ENCODE measurements at places on chromosomes 12 and 14. TPM values are rescaled to one million over a fixed set of nuclear protein-coding genes. Genes with fewer than 3 reads are reported as not detected.

FGF23 gene
- not detected for total RNA-seq

LRTM2 gene
- total RNA-seq = not detected

SMIM41 gene
- 1.5 TPM for total RNA-seq

OR6C4 gene
- total RNA-seq = not detected

- DNase-seq = no peak
Measured at GRCh38 chr12:6420364-6420763, 24.4 kb upstream of the CD27 start.

DNA sequence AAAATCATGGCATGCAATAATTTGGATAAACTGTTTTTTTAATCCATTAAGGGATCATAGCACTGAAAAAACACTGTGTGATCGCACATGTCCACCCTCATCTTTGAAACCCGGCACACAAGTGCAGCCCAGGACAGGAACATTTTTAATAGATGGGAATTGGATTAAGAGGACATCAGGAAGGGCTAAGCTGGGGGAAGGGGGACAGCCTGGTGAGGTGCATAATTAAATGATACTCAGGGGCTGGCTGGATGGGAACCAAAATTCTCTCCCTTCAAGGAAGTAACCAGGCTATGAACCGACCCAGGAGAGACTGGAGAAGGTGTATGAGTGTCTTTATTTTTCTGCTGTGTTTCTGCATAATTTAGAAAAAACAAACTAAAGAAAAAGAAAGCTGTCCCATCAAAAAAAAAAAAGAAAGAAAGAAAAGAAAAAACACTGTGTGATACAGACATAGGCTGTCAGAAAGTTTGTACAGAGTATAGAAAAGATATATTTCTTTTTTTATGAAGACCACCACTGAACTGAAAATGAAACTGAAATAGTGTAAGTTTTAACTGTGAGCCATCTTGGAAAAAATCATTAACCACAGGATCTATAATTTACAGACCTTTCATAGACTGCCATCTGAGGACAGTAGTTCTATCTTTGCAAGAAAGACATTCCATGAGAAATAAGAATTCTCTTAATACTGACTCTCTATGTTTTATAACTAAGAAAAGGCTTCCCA, 75.1 kb upstream of the SLC38A4 start:
- no peak for DNase-seq

DNA sequence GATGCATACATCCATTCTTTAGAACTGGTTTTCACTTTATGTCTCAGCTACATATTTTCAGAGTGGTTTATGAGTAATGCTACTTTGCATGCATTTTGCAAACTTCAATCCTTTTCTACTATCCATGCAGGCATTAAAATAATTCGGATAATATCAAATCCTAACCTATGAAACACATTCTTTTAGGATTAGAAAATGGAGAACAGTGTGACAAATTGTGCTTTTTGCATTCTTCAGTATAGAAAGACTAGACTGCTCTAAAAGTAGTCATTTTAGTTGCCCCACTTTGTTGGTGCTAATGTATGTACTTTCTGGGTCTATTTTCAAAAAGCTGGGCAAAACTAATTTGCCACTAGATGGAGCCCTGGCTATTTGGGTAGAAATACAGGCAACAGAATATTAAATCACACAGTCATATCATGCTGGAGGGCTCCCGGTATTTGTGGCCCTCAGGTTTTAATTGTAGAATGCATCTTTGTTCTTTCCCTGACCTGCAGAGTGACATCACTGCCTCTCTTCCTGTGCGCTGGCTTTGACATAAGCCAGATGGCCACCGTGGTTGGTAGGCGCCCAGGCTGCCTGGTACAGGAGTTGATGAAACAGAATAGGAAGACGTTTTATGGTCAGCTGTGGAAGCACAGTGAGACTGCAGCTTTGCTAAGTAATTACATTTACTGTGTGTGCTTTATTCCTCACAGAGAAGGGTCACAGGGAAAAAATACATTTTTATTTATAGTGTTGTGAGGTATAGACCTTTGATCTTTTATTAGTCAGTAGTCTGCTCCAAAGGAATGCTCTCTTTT, 28.1 kb downstream of the MSRB3 start:
- no peak for DNase-seq

DNA sequence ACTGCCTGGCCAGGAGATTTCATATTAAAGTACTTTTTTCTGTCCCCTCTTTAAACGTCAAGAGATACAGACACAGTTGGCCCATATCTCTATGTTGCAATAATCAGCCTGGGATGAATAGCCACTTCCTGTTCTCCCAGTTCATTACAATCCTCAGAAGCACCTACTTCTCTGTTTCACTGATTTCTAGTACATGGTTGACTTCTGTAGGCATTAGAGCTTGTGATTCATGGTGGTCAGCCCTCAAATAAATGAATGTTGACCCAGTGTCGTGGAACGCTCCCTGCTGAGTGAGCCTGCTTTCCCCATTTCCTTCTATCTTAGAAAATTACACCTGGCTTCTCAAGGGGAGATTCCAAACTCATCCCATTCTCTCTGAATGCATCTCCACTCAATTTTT, 416.7 kb downstream of the PDZRN4 start:
- DNase-seq = no peak

- DNase-seq = no peak
Measured at GRCh38 chr14:30295980-30296379, 263.0 kb upstream of the G2E3 start.

GRCh38 chr14:100096656-100097055, 31.4 kb downstream of the EVL start:
- no peak for DNase-seq

GRCh38 chr14:70887207-70887681, 20.0 kb upstream of the PCNX1 start:
- no peak for DNase-seq

DNA sequence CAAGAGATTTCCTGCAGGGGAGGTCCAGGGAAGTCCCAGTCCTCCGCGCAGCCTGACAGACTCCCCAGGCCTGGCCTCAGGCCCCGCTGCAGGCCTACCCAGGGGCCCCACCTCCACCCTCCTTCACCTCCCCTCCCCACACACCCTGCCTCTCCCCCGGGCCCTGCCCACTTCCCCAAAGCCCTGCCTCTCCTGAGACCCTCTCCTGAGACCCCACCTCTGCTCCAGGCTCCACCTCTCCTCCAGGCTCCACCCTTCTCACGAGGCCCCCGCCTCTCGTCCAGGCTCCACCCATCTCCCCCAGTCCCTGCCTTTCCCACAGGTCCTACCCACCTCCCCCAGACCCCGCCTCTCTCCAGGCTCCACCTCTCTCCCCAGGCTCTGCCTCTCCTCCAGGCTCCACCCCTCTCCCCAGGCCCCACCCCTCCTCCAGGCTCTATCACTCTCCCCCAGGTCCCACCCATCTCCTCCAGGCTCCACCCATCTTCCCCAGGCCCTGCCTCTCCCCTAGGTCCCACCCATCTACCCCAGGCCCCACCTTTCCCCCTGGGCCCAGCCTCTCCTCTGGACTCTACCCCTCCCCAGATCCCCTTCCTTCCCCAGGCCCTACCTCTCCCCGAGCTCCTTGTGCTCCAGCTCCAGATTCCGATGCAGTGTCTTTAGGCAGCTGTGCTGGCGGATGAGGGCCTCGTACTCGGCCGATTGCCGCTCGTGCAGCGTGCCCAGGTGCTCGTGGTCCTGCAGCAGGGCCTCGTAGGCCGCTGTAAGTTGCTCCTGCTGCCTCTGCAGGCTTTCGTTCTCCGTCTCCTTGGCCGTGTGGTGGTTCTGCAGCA, 58.8 kb upstream of the GPR68 start:
- DNase-seq = no peak

GRCh38 chr14:85529803-85530574, at the start of gene FLRT2:
FLRT2 (plus strand) TSS chr14:85530144; CDS start chr14:85621515, 91,371 bp downstream.
- no peak for DNase-seq

- DNase-seq = no peak
Measured at GRCh38 chr12:91722072-91722471, 423.6 kb downstream of the BTG1 start.

GRCh38 chr14:90388437-90388836, 8.4 kb upstream of the CALM1 start:
- no peak for DNase-seq

GRCh38 chr12:96237465-96238077, 43.4 kb downstream of the ELK3 start:
- DNase-seq = no peak

- DNase-seq = no peak
Measured at GRCh38 chr14:92789457-92790089, 4.5 kb upstream of the GOLGA5 start.

DNA sequence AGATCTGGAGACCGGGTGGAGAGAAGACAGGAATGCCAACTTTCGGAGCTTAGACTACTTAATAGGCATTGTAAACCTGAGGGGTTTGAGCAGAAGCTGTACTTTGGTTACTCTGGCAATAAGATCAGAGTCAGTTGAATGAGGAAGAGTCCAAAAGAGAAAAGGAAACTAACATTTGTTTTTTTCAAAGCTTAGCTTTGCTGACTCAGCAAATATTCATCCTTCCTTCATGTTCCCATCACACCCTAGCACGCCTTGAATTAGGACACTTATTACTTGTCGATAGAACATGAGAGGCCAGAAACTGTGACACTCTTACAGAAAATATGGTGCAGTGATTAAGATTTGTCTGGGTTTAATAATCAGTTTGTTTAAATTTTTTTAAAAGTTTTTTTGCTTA, 266.9 kb upstream of the ATP2B1 start:
- no peak for DNase-seq
